ENCODE measurements at places on chromosomes 7 and 10. TPM values are rescaled to one million over a fixed set of nuclear protein-coding genes. Genes with fewer than 3 reads are reported as not detected.

KCNH2 gene
- 0.24 TPM for total RNA-seq

DYNC1I1 gene
- total RNA-seq, result not detected

SRRM3 gene
- not detected for total RNA-seq

INHBA gene
- not detected for total RNA-seq

ZC3HAV1L gene
- total RNA-seq, result 13.6 TPM

GBX1 gene
- not detected for total RNA-seq

LSM8 gene
- total RNA-seq, result 50.3 TPM

NODAL gene
- not detected for total RNA-seq

BMS1 gene
- 40.4 TPM for total RNA-seq

DOCK4 gene
- total RNA-seq, result 1.2 TPM

ACSM6 gene
- total RNA-seq, result not detected

DNA sequence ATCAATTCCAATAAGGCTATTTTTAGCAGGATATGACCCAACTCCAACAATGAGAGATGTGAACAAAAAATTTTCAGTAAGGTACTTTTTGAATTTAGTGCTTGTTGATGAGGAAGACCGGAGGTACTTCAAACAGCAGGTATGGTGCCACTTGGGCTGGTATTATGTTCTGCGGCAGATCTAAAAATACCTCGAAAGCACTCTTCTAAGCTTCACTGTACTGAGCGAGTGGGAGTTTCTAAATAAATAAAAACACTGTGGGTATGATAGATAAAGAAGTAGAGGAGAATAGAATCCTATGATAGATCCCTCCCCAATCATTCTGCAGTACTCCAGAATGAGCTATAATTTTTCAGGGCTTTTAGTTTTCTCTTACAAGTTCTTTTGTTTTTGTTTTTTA is 11.5 kb upstream of the SUPV3L1 start:
- H3K27ac ChIP-seq, result no peak overlapping the region
- peaks cover 30% of the 10 kb centered on the region for H3K36me3 ChIP-seq
- DNase-seq, result no peak
- no peaks in the 10 kb centered on the region for H3K27me3 ChIP-seq

DNA sequence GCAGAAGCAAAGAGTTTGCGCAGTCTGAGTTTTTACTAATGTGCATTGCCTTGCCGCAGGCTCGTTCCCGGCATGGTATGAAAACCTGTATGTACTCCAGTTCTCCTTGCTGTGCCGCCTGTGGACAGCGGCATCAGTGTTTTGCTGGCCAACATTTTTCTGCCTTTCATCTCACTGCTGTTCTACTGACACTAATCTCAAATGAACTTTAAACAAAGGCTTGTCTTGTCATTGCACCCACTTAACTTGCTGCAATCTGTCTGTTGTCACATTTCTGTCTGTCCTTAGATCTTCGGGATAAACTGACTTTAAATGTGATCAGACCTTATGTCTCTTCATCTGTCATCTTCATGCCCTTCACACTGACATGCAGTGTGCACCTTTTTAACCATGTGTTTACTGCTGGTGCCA is 71.7 kb upstream of the ZNRF2 start:
- no peaks in the 10 kb centered on the region for H3K36me3 ChIP-seq
- no peak overlapping the region for H3K4me3 ChIP-seq
- H3K4me1 ChIP-seq, result no peaks in the 10 kb centered on the region
- DNase-seq, result no peak
- H3K27ac ChIP-seq, result no peak overlapping the region

- no peak overlapping the region for H3K27ac ChIP-seq
- peaks cover 29% of the 10 kb centered on the region for H3K4me1 ChIP-seq
- no peak overlapping the region for H3K4me3 ChIP-seq
Measured at GRCh38 chr7:134640842-134641715, 5.6 kb upstream of the BPGM start.

GRCh38 chr10:90865401-90865800 is 6.4 kb upstream of the RPP30 start:
- no peaks in the 10 kb centered on the region for H3K4me1 ChIP-seq
- H3K27me3 ChIP-seq, result no peaks in the 10 kb centered on the region
- no peak for DNase-seq
- no peak overlapping the region for H3K27ac ChIP-seq
- H3K36me3 ChIP-seq, result no peaks in the 10 kb centered on the region
- H3K4me3 ChIP-seq, result no peak overlapping the region

DNA sequence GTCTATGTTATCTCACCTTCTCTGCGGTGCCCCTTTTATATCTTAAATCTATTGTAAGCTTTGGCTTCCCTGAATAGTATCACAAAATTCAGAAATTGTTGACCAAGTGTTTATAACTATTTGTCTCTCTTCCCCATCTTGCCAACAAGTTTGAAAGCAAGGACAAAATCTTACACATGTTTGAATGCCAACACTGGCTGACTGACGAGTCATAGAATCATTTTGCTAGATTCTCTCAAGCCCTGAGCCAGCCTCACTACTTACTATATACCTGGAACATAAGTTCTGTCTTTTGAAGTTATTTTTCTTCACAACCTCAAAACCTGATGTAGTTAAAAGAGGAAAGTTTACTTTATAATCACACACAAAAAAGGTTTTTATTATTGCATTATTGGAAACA is 700.7 kb downstream of the PHTF2 start:
- no peak for DNase-seq
- no peak overlapping the region for H3K4me3 ChIP-seq
- H3K27ac ChIP-seq, result no peak overlapping the region
- no peaks in the 10 kb centered on the region for H3K27me3 ChIP-seq

DNA sequence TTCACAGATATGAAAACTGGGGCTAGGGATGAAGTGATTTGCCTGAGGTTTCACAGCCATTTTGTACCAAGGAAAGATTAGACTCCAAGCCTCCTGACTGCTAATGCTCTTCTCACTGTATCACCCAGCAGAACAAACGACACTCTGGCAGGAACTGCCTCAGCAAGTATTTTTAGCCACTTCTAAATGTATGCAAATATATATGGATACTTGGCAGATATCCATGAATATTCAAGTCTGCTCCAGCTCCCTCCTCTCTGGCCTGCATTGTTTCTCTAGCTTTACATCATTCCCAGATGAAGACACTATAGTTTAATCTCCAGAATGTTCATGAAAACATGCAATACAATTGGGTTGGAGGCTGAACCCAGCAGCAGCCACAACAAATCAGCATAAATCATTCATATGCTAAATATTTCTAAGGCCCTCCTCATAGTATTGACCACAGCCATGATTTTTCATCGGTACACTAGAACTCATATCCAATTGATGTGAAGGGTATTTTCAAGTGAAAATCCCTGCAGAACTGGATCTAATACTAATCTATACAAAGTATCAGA is 65.5 kb downstream of the HPSE2 start:
- H3K27ac ChIP-seq, result no peak overlapping the region
- H3K4me3 ChIP-seq, result no peak overlapping the region
- no peaks in the 10 kb centered on the region for H3K4me1 ChIP-seq
- H3K36me3 ChIP-seq, result no peaks in the 10 kb centered on the region

DNA sequence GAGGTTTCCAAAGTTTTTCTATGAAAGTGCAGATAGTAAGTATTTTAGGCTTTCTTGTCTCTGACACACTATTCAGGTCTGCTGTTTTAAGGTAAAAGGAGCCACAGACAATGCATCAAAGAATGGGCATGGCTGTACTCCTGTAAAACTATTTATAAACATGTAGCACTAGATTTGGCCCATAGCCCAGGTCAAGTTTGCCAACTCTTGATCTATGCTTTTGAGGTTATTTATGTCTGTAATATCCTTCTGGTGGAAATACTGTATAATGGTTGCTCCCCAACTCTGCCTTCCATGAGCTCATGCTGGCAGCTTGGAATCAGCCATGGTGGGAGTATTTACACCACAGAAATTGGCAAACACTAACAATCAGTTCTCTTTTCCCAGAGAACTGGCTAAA is 244.6 kb downstream of the BUB3 start:
- no peak overlapping the region for H3K4me3 ChIP-seq
- no peak overlapping the region for H3K27ac ChIP-seq
- no peaks in the 10 kb centered on the region for H3K4me1 ChIP-seq
- H3K36me3 ChIP-seq, result no peaks in the 10 kb centered on the region

- DNase-seq, result no peak
- H3K4me1 ChIP-seq, result peaks cover 8% of the 10 kb centered on the region
- no peaks in the 10 kb centered on the region for H3K36me3 ChIP-seq
Measured at GRCh38 chr10:71398976-71399375, 2.3 kb downstream of the CDH23 start.

DNA sequence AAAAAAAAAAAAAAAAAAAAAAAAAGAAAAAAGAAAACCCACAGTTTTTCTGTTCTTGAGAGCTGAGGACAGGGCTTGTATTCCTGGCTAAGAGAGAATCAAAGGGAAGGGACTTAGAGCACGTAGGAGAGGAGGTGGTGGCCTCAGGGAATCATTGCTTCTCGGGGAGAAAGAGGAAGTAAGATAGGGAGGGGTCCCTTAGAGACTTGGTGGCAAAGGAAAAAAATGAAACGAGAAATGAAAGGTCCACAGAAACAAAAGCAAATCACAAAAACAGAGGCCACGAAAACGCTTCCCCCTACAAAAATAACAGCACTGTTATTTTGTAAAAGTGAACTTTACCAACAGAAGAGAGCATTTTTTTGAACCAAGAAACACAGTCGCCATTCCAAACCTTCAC is 323.1 kb upstream of the GALNT17 start:
- H3K36me3 ChIP-seq, result no peaks in the 10 kb centered on the region
- no peak overlapping the region for H3K4me3 ChIP-seq
- no peak overlapping the region for H3K27ac ChIP-seq
- DNase-seq, result no peak
- H3K27me3 ChIP-seq, result no peaks in the 10 kb centered on the region
- no peaks in the 10 kb centered on the region for H3K4me1 ChIP-seq

GRCh38 chr7:156778668-156779067 is 114.3 kb downstream of the LMBR1 start:
- H3K36me3 ChIP-seq, result no peaks in the 10 kb centered on the region
- no peak overlapping the region for H3K27ac ChIP-seq
- no peak for DNase-seq
- H3K27me3 ChIP-seq, result no peaks in the 10 kb centered on the region
- H3K4me1 ChIP-seq, result no peaks in the 10 kb centered on the region

GRCh38 chr7:138979988-138980562 is 1.1 kb downstream of the KIAA1549 start:
- peaks cover 5% of the 10 kb centered on the region for H3K4me1 ChIP-seq
- no peak for DNase-seq
- no peaks in the 10 kb centered on the region for H3K36me3 ChIP-seq
- peaks cover 26% of the 10 kb centered on the region for H3K27me3 ChIP-seq

- DNase-seq, result no peak
- peak overlapping the region; percentile 59 for H3K4me3 ChIP-seq
- H3K27me3 ChIP-seq, result no peaks in the 10 kb centered on the region
- H3K36me3 ChIP-seq, result peaks cover 17% of the 10 kb centered on the region
- peaks cover 22% of the 10 kb centered on the region for H3K4me1 ChIP-seq
Measured at GRCh38 chr7:143288836-143289235, 685 bp downstream of the CASP2 start.

- H3K4me1 ChIP-seq, result no peaks in the 10 kb centered on the region
- DNase-seq, result no peak
- no peaks in the 10 kb centered on the region for H3K27me3 ChIP-seq
- no peaks in the 10 kb centered on the region for H3K36me3 ChIP-seq
- H3K4me3 ChIP-seq, result no peak overlapping the region
- no peak overlapping the region for H3K27ac ChIP-seq
Measured at GRCh38 chr7:115094163-115094562, 172.3 kb downstream of the MDFIC start.

DNA sequence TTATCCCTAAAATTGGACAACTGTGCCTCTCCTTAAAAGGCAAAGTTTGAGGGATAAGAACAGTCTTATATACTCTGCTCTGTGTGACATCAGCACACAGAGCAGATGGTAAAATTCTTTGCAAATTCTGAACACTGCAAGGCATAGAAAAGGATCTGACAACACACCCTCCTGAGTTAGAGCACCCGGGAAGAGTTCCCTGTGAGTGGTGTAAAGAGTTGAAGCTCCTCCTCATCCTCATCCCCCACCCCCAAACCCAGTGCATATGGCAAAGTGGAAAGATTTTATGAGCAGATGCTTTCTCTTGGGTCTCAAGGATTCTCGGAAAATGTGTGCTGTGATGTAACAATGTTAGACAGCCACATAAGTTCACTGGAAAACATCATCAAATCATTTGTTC is 40.0 kb upstream of the DGKI start:
- no peaks in the 10 kb centered on the region for H3K27me3 ChIP-seq
- peaks cover 25% of the 10 kb centered on the region for H3K36me3 ChIP-seq
- no peak for DNase-seq
- H3K4me3 ChIP-seq, result no peak overlapping the region
- H3K27ac ChIP-seq, result no peak overlapping the region
- H3K4me1 ChIP-seq, result no peaks in the 10 kb centered on the region

- no peaks in the 10 kb centered on the region for H3K27me3 ChIP-seq
- DNase-seq, result no peak
- H3K27ac ChIP-seq, result no peak overlapping the region
- no peaks in the 10 kb centered on the region for H3K36me3 ChIP-seq
- no peaks in the 10 kb centered on the region for H3K4me1 ChIP-seq
Measured at GRCh38 chr7:83821866-83822265, 172.9 kb upstream of the SEMA3E start.

DNA sequence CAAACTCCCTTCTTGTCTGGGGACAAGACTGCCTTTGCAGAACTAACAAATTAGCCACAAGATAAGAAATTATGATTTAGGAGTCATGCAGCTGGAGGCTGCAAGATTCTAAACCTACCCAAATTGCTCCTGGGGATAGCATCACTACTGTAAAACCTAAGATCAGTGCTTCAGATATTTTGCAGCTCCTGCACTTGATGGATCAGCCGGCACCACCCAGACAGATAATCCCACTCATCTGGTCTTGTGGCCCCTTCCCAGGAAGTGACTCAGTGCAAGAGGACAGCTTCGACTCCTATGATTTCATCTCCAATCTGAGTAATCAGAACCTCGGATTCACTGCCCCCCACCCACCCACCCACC is 181.9 kb downstream of the AKR1D1 start:
- no peaks in the 10 kb centered on the region for H3K36me3 ChIP-seq
- no peaks in the 10 kb centered on the region for H3K4me1 ChIP-seq
- no peak overlapping the region for H3K4me3 ChIP-seq
- peak overlapping the region; percentile 17 for H3K27ac ChIP-seq
- H3K27me3 ChIP-seq, result no peaks in the 10 kb centered on the region

DNA sequence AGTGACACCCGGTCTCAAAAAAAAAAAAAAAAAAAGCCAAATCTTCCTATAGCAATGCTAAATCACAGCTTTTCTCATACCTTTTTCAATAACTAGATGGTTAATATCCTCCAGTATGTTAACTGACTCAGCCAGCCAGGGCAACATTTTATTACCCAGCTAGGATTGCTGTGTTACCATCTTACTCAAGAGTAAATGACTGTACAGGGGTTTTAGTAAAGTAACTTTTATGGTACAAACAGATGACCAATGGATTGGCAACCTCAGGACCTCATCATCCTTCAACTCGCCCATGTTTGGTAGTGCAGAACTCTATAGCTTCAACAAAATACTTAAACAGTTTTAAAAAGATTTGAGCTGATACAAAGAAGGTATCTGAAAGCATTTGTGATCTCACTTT is 59.5 kb downstream of the HBP1 start:
- H3K4me3 ChIP-seq, result no peak overlapping the region
- no peak overlapping the region for H3K27ac ChIP-seq
- no peaks in the 10 kb centered on the region for H3K4me1 ChIP-seq
- peaks cover 3% of the 10 kb centered on the region for H3K36me3 ChIP-seq
- DNase-seq, result no peak
- H3K27me3 ChIP-seq, result no peaks in the 10 kb centered on the region
